Kidney (tissue), 22 donors: ENCODE measurements at places on chromosomes 3 and 15. TPM values are rescaled to one million over a fixed set of nuclear protein-coding genes. Genes with fewer than 3 reads are reported as not detected.

The PATL2 gene
- polyA plus RNA-seq, result 0.73 TPM

The TEX55 gene
- not detected for polyA plus RNA-seq

The COMMD4 gene
- polyA plus RNA-seq, result 162 TPM

The IMPG2 gene
- 0.15 TPM for polyA plus RNA-seq

The SEMA6D gene
- 12.9 TPM for polyA plus RNA-seq

The DNAH1 gene
- 1.7 TPM for polyA plus RNA-seq

- no peak for DNase-seq
Measured at GRCh38 chr15:50107591-50108408, 11.2 kb downstream of the ATP8B4 start.

DNA sequence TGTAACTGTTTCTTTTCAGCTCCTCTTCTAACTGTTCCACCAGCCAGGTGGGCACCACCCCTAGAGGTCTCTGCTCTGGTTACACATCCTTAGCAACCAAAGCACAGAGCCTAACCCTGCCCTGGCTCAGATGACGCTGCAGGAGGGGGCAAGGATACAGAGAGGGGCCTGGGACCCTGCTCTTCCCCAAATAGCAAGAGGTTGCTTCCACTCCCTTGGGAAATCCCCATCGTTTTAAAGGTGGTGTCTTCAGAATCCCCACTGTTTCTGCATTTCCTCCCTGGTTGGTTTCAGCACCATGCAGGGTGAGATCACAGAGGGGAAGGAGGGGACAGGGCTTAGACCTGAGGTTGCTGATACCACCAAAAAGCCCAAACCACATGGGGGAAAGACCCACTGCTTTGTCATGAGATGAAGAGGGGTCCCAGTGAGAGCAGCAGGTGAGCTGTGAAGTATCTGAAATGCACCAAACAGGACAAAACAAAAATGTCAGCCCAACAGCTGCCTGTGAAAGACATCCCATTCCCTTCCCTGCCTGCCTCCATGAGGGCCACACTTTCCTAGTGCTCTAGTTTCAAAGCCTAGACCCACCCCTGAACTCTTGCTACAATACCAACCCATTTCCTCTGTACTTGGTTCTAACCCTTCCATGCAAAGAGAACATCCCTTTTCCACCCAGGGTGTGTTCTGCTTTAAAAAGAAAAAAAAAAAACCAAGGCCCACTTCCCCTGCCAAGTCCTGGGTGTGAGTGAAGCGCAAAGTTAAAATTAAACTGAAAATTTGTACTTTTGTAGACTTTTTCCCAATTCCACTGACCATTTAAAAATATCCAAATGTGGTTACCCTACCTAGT, 29.0 kb downstream of the ANP32A start:
- DNase-seq, result no peak

DNA sequence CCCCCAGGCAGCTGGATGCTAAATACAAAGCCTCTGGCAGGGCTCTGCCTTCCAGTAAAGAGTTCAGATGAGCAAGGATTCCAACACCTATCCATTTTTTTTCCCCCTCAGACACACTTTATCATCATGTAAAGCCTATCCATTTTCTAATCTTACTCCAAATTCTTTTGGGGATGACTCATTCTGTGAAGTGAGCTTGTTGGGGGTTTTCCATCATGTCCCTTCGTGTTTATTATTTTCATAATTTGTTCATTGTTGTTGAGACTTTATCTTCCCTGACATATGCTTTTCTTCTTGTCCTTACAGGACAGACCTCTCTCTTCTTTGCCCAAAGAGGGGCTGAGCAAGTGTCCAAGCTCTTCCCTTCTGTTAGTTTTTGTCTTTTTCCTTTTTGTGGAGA, 34.7 kb upstream of the SH3BP5 start:
- no peak for DNase-seq

GRCh38 chr3:133896002-133896761, 500 bp upstream of the RAB6B start:
- DNase-seq, result peak; percentile 56

DNA sequence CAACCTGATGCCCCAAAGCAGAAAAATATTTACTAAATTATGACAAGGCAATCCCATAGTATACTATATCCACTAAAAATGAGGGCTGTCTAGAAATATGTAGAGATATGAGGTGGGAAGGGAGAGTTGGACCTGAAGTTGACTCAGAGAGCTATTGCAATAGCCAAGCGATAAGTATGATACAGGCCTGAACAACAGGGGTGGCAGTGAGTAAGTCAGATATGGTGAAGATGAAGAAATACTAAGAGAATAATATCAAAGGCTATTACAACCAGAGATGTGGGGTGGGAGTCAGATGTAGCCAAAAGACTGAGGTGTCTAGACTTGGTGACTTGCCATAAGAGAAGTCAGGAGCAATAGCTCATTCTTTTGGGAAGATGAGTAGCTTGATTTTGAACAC, 9.2 kb downstream of the HSPBAP1 start:
- no peak for DNase-seq

GRCh38 chr3:174440253-174440701, 418.9 kb upstream of the NAALADL2 start:
- DNase-seq, result peak; percentile 14

DNA sequence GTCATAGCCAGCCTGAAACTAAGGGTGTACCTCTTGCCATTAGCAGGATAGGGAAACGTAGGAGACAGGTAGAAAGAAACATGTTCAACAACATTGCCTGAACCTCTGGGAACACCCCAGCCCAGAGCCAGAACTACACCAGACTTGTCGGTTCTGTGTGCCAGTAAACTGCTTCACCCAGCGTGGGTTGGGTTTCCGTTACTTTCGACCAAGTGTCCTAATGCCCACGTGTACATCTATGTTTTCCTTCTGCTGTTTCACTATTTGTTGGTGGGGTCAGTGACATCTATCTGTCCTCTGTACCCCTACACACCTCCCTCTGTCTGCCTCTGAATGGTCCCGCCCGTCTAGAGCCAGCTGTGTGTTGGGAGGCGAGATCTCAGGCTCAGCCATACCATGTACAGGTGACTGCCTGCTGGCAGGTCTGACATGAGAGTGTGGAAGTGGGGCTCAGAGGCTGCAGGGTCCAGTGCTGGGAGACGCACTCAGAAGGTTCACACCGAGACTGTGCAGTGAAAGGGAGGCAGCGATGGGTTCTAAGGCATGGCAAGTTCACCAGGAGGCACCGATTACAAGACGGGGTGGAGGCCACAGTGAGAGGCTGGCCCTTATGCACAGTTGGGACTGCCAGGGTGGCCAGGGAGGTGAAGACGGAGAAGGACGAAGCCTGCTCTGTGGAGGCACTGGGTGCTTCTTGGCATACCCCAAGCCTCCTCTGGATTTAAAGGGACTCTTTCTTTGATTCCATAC, 36.4 kb downstream of the SSUH2 start:
- DNase-seq, result no peak

DNA sequence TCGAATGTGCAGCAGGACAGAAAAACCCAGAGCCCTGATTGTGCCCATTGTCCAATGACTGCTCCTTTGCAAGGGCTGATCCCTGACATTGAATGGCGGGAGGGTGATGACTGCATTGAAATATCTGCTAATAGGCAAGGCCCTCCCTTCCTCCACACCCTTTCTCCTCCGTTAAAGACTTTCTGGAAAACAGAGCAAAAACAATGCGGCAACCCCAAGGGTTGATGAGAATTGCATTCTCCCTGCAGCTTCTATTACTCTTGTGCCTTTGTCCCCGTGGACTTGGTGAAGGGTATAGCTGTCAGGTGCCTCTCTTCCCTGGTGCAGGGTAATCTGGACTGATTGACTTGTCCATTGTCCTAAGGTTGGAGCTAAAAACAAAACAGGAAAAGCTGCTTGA, 71.8 kb downstream of the THSD4 start:
- no peak for DNase-seq

DNA sequence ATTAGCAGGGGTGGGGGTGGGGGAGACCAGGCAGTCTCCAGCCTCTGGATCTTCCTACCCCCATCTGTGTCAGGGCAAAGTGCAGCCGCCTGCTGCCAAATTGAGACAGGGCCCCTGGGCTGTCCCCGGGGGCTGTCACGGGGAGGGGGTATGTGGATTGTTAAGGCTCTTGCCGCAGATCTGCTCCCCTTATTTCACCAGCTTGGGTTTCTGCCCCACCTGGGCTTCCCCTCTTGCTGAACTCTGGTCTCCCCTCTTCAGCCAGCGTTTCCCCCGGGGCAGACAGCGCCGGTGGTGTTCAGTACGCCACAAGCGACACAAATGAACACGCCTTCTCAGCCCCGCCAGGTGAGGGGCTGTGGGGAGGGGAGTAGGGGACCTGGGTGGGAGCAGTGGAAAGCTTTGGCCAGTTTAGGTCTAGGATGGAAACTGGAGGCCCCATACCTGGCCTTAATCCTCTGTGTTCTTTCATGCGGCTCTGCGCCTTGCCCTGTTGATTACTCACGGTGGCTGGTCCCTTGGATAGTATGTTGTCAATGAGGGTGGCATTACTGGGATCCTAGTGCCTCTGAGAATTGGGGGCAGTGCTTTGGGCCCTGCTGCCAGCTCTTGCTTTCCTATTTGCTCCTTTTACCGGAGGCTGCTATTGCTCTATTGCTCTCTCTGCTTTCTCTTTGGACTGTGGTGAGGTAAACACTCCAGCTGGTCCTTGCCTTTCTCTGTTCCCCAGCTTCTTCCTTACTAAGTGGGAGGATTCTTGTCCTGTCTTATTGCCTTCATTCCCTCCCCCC, 1.7 kb downstream of the EIF4G1 start:
- peak; percentile 71 for DNase-seq

GRCh38 chr15:61748529-61748928, 311.7 kb downstream of the VPS13C start:
- DNase-seq, result no peak

- peak; percentile 65 for DNase-seq
Measured at GRCh38 chr3:134353171-134353825, 20.9 kb downstream of the AMOTL2 start.

- DNase-seq, result no peak
Measured at GRCh38 chr3:78496501-78496900, 1271.3 kb downstream of the ROBO1 start.

DNA sequence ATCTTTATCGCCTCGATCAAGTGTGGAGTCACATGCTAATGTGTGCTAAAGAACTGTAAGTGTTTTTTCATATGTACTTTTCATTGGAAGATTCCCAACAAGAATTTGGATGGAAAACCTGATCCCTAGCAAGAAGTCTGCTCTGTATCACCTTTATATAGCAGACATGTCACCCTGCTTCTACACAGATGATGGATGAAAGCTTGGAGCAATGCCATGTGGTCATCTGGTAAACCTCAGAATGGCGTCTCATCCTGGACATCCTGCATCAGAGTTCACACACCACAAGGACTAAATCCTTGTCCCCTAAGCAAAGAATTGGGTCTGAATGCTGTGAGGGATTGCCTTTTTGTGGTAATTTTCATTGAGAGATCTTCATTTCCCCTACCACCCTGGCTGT, 42.1 kb upstream of the CTDSPL start:
- no peak for DNase-seq

- DNase-seq, result no peak
Measured at GRCh38 chr3:106275592-106275991, 406.8 kb upstream of the CBLB start.

DNA sequence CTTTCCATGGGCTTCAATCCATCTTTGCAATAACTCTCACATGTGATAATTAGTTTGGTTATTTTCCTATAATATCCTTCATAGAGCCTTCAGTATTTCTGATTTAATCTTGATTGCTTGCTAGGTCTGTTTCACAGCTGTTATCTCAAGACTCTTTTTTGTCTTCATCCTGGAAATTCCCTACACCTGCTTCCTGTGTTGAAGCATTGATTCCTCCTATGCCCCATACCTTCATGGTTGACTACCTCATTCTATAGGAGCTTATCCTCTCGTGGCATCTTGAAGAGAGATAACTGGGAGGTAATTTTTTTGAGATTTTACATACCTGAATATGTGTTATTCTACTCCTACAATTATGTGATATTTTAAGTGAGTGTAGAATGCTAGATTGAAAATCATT, 26.7 kb downstream of the PIK3CA start:
- no peak for DNase-seq

- no peak for DNase-seq
Measured at GRCh38 chr15:40891810-40892446, 2.3 kb upstream of the VPS18 start.

- DNase-seq, result peak; percentile 20
Measured at GRCh38 chr3:142117056-142117851, 32.1 kb downstream of the TFDP2 start.

GRCh38 chr3:13539671-13540070, 9.3 kb upstream of the FBLN2 start:
- DNase-seq, result peak; percentile 49

DNA sequence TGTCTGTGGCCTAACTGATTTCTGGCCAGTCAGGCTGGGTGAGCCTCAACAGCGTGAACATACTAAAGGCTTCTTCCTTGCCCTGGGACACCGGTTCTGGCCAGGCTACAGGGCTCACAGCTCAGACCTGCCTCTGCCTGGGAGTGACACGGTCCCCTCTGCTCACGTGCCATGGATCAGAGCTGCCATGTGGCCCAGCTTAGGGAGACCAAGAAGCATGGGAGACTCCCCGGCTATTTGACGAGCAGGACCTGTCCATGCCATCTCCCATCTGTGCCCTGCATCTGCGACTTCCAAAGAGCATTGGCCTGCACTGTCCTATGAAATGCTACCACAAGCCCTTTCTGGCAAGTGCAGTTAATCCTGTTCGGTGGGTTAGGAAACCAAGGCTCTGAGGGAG, 57.4 kb downstream of the APBA2 start:
- DNase-seq, result peak; percentile 28
